ENCODE measurements at places on chromosomes 3 and 15.

DNA sequence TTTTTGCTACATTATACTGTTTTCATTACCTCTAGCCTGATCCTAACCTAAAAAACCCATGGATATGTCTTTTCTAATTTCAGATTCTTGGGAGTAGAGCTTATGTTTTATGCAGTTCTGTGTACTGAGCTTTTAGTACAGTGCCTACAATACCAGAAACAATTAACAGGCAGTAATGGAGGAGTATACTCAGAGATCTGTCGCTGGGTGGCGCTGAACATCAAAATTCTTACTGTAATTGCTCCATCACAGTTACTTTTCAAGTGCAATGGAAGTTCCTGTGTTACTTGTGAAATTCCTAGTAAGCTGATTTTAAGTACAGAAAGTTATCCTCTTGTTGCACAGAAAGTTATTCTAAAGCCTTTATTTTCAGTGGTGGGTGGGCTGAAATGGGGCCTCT, 66.9 kb downstream of the RNF13 start:
- DNase-seq, result peak; percentile 4

- no peak for DNase-seq
Observed at GRCh38 chr3:61776390-61776789, 215.0 kb downstream of the PTPRG start.

- no peak for DNase-seq
Observed at GRCh38 chr15:24318981-24319380, 356.6 kb upstream of the NPAP1 start.

DNA sequence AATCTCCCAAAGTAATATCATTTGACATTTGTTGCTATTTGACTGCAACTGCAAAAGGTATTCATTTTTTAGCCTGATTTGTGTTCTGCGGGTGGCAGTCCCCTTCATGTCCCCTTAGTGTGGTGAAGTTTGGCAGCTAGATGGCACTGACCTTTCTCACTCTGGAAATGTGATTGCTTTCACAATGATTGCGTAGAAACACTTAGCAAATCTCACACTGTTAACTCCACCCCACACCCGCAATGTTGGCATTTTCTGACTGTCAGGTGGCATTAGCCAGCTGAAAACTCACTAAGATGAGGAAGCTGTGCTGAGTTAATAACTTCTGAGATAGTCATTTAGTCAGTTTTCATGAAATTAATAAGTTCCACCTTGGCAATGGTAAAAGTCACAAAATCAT, 76.9 kb downstream of the TRIM69 start:
- DNase-seq, result no peak

- DNase-seq, result no peak
Observed at GRCh38 chr3:79491029-79491641, 276.7 kb downstream of the ROBO1 start.

- DNase-seq, result no peak
Observed at GRCh38 chr15:68556139-68556990, 22.4 kb upstream of the CORO2B start.

- peak; percentile 18 for DNase-seq
Observed at GRCh38 chr15:92521624-92522008, 127.9 kb downstream of the ST8SIA2 start.

GRCh38 chr3:160754371-160754854, 1.6 kb upstream of the PPM1L start:
- DNase-seq, result peak; percentile 1

DNA sequence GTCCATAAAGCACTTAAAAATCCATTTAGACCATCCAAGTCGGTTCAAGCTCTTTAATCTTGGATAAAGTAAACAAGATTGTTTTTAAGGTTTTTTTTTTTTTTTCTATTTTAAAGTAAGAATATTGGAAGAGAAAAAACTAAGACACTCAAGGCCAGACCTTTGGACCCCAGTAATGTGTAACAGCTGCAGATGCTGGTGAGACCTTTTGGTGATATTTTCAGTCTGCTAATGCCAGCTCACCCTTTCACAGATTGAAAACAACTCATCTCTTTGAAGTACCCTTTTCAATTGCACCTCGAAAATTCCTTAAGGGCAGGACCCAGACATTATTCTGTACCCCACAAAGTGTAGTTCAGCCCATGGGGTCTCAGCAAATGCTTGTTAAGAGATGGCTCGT, 260.7 kb upstream of the CTNNB1 start:
- DNase-seq, result no peak

DNA sequence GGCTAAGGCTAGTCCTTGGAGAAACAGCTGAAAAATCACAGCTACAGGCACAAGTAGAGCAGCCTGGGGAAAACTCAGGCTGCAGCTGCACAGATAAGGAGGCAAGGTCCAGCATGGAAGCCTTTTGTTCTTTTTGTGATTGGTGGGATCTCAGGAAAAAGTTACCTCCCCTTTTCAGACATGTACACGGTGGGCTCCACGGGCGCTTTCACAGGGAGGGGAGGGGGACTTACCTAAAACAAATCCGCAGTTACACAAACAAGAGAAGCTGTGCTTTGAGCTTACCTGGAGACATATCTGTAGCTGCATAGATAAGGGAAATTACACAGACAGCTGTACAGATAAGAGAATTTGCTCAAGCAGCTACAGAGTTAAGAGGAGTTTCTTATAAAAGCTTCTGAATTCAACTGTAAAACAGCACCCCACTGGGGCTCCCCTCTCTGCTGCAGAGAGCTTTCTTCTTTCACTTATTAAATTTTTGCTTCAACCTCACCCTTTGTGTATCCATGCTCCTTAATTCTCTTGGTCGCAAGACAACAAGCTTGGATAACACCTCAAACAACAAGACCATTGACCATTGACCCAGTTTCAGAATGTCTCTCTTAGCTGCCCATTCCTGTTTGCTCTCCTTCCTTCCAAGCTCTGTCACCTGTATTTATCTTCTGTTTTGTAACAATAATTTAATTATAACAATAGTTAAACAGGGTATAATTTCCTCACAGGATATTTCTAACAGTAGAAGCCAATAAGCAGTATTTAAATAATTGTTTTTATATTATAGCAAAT, 10.9 kb upstream of the CD200 start:
- DNase-seq, result no peak

GRCh38 chr15:73518876-73519733, 76.1 kb downstream of the REC114 start:
- no peak for DNase-seq

- DNase-seq, result no peak
Observed at GRCh38 chr3:44128057-44128775, 113.5 kb upstream of the TOPAZ1 start.

DNA sequence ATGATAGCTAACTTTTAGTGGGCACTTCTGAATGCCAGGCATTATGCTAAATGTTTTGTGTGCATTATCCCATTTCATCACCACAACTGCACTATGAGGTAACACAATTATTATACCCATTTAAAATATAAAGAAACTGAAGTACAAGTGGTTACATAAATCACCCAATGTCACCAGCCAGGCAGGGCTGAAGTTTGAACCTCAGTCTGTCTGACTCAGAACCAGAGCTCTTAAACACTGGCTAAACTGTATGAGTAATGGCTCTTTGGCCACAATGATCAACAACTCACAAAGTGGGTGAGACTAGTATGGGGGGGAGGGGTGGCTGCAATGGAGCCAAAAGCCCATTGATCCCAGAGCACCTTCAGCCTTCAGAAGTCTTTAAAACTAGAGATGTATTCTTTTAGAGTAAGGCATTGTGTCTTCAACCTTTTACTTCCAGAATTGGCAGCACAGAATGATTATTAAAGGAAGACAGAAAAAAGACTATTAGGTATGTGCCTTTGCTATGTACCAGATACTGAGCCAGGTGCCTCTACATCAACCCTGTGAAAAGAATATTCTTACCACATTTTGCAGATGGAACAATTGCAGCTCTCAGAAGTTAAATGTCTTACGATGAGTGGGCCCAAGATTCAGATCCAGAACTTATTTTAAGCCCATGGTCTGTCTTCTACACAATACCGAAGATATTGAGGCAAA, 166.9 kb downstream of the UACA start:
- DNase-seq, result no peak

DNA sequence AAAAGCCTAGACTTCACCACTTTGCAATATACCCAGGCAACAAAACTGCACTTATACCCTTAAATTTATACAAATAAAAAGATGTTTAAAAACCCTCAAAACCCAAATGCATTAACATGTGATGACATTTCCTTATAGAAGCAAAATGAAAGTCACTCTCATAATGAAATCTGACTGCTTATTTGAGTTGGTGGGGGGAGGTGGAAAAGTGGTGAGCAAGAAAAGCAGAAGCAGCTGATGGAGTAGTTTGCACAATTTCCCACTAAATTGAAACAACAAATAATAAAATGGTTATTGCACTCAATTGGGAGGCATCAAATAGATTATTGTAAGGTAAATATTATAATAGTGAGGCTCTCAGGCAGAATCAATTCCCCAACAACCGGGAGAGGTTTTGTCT, 54.0 kb upstream of the GADL1 start:
- DNase-seq, result no peak

DNA sequence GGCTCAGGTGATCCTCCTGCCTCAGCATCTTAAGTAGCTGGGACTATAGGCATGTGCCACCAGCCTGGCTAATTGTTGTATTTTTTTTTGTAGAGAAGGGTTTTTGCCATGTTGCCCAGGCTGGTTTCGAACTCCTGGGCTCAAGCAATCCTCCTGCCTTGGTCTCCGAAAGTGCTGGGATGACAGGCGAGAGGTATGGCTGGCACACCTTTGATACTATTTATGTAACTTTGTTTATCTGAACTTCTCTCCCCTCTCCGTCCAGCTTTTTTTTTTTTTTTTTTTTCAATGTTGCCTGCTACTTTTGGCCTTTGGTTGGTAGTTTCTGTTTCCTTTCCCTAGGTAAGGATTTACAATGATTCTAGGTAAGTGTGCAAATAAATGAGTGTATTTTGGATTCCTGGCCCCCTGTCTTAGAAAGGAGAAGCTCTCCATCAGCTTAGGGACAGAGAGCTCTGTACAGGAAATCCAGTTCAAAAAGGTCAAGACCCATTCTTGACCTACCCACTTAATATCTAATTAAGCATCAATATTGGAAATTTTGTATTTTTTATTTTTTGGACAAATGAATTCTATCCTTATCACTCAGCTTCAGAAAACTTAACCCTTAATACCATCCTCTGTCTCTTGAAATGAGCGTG, 6.8 kb downstream of the ARL6IP5 start:
- DNase-seq, result no peak

GRCh38 chr3:74409066-74409465, 205.4 kb downstream of the CNTN3 start:
- no peak for DNase-seq

DNA sequence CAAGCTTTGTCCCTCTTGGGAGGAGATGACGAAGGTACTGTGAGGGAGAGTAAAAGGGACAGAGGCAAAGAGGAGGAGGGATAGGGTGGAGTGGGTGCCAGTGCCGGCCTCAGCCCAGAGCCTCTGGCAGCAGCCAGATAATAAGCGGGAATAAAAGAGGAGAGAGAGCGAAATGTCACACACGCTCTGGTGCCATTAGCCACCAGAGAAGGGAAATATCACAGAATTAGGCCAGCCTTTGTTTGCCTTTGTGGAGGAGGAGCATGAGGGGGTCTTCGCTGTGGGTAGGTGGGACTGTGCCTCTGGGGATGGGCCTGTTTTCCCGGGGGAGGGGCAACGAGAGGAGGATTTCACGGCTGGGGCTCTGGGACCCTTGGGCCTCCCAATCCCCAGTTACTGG, 67.8 kb downstream of the LINGO1 start:
- no peak for DNase-seq

- DNase-seq, result peak; percentile 51
Observed at GRCh38 chr3:185353823-185354614, 8.9 kb upstream of the MAP3K13 start.

DNA sequence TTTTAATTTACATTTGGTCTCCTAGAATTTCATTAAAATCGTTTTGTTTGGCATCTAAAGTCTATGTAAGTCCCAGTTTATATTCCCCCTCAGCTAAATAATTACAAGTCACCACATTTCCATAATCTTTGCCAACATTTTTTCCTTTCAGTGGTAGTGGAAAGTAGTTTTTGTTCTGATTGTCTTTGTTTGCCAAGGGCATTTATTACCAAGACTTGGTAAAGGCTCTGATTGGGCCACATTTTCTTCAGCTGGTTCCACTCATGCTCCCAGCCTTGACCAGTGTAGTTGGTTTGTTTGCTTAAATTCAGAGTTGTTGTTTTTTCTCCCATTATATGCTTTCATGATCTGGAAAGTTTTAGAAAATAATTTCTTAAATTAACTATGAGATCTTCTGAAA, 153.4 kb upstream of the MME start:
- no peak for DNase-seq

- no peak for DNase-seq
Observed at GRCh38 chr15:74352393-74352910, 15.0 kb downstream of the CYP11A1 start.

GRCh38 chr15:40633178-40633577, 39.1 kb downstream of the KNL1 start:
- no peak for DNase-seq

GRCh38 chr3:71640331-71640983, 56.9 kb upstream of the FOXP1 start:
- DNase-seq, result no peak

- no peak for DNase-seq
Observed at GRCh38 chr3:36060950-36061349, 319.4 kb upstream of the STAC start.

DNA sequence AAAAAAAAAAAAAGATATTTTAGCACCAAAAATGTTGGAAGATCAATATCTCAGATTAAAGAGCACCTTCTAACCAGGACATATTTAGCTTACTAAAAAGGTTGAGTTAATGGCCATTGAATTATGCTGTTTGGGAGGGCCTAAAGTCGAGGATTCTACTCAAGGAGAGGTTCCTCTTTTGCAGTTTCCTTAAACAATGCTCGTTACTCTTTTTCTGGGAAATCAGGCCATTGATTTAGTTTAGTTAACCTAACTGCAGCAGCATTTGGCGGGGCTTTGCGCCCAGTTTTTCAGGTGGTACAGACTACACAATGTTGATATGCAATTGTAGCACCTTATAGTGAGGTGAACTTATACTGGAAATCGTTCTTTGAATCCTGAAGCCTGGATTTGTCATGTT, 6.8 kb downstream of the ABHD2 start:
- DNase-seq, result no peak

DNA sequence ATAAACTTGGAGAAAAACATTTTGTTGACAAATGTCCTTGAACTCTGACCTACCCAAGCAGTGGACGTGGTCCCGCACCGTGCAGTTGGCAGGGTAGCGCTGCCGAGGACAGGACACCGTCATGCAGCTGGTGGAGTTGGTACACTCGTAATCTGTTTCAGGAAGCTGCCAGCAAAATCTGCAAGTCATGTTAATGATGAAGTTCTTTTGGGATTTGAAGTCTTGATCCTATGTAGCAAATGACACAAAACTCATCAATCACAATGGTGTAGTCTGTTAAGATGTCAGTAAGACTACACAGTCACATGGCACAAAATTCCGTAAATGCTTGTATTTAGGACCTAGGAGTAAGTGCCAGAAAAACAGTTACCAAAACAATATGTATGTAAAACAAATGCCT, 5.5 kb downstream of the TM2D3 start:
- DNase-seq, result no peak

- no peak for DNase-seq
Observed at GRCh38 chr15:101158166-101159095, 93.4 kb downstream of the CHSY1 start.
